ENCODE measurements at places on chromosomes 5 and 9.

DNA sequence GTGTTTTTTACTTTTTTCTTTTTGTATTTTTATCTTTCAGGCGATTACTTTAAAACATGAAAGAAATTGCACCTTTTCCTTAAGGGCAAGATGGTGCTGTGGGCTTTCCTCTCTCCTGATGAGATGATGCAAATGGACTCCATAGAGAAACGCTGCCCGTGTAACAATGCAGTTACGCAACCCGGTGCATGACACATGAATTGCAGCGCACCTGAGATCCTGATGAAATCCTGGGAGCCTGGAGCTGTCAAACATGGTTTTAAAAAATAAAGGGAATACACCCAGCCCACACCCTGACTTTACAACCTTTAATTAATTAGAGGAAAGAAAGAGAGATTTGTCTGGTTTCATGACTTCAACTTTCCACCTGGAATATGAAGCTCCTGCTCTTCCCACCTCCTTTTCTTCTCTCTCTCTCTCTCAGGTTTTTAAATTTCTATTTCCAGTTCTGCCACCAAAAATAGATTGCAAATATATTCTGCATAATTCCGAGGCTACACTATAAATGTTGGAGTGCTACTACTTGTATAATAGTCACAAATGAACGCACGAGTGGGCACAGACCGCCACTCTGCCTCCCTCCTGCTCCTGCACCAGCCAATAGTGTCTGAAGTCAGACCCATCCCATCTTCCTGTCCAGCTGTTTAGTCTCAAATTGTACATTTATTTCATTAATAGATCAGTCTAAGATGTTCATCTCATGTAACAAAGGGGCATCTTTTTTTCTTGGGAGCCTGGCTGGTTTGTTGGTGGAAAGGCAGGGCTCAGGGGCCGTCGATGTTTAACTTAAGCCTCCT, 179.1 kb downstream of the AUH start:
- DNase-seq = no peak
- H3K27me3 ChIP-seq = no peaks in the 10 kb centered on the region
- no peak overlapping the region for H3K4me3 ChIP-seq
- H3K4me1 ChIP-seq = peaks cover 12% of the 10 kb centered on the region
- no peaks in the 10 kb centered on the region for H3K36me3 ChIP-seq

DNA sequence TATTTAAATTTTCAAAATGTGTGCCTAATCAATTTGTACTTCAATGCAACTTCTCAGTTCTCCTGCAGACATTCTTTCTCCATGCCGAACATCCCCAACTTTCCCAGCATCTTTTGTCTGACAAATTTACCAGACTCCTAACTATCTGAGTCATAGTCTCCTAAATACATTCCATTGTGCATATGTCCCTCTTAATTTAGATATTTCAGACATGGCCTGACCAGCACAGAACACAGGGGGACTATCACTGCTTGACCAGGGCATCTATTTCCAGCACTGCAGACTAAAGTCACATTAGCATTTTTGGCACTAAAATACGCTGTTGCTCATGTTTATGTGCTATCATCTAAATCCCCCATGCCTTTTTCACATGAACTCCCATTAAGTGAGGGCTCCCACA, 71.9 kb downstream of the ITGA1 start:
- DNase-seq = no peak
- no peak overlapping the region for H3K4me3 ChIP-seq
- H3K27me3 ChIP-seq = no peaks in the 10 kb centered on the region
- H3K36me3 ChIP-seq = no peaks in the 10 kb centered on the region
- H3K27ac ChIP-seq = no peak overlapping the region
- no peaks in the 10 kb centered on the region for H3K4me1 ChIP-seq

DNA sequence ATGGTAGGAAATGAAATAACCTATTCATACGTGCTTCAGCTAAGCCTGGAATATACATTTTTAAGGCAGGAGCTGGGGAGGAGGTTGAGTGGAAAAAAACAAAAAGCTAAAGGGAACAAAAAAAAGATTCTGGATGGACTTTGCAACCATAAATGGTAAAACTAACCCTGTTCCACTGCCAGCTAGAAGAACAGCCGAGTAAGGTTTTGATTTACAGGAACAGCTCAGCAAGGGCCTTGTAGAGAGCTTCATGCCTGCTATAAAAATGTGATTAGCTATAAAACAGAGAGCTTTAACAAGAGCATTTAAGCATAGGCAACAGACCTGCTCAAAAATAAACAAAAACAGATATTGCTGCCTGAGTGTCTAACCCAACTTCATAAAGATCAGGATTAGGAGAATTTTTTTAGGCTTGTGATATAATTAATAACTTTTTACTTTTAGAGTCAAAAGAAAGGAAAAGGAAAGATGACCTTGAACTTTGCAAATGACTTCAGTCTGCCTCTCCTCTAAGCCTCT, 194.8 kb downstream of the FBXL7 start:
- H3K4me3 ChIP-seq = no peak overlapping the region

DNA sequence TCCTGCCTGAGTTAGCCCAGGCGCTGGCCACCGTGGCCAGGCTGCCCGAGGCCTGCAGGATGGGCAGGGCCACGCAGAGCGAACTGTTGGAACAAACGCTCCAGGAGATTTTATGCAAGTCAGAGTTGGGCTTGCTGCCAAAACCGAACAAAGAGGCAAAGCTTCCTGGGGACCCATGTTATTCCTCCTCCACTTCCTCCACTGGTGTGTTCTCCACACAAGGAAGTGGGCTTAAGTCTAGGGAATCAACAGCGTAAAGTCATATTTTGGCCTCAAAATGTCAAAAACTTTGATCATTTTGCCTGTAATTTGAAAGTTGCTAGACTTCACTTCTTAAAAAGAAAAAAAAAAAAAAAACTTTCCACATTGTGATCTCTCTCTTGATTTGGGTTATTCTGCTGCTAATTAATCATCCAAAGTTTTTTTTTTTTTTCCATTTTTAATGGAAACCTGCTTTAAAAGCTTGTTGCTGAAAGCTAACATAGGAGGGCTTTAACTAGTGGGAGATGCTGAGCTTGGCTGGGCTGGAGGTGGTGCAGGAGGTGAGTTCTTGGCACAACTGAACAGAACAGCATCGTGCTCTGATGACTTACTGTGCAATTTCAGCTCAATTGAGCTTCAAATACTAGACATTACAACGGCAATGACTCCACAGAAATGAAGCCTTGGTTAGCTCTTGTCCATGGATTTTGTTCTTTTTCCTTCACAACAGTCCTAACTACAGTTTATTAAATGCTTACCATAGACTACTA, 73.0 kb downstream of the PTPDC1 start:
- no peak overlapping the region for H3K27ac ChIP-seq
- H3K4me1 ChIP-seq = peaks cover 9% of the 10 kb centered on the region
- no peaks in the 10 kb centered on the region for H3K36me3 ChIP-seq
- no peaks in the 10 kb centered on the region for H3K27me3 ChIP-seq
- no peak for DNase-seq
- no peak overlapping the region for H3K4me3 ChIP-seq

DNA sequence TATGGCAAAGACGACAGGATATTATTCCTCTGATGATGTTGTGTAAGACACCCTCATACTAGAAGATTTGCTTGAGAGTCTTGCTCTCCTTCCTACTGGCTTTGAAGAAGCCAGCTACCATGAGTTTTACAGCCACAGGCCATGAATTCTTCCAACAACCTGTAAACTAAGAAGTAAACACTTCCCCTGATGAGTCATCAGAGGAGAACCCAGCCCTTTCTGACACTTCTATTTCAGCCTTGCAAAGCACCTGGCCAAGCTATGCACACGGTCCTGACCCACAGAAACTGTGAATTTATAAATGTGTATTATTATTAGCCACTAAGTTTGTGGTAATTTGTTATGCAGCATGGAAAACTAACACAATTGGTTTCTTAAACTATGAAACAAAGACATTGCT, 288.8 kb upstream of the ADAMTSL1 start:
- no peaks in the 10 kb centered on the region for H3K27me3 ChIP-seq
- no peak for DNase-seq
- no peak overlapping the region for H3K4me3 ChIP-seq
- no peaks in the 10 kb centered on the region for H3K36me3 ChIP-seq
- H3K27ac ChIP-seq = no peak overlapping the region

DNA sequence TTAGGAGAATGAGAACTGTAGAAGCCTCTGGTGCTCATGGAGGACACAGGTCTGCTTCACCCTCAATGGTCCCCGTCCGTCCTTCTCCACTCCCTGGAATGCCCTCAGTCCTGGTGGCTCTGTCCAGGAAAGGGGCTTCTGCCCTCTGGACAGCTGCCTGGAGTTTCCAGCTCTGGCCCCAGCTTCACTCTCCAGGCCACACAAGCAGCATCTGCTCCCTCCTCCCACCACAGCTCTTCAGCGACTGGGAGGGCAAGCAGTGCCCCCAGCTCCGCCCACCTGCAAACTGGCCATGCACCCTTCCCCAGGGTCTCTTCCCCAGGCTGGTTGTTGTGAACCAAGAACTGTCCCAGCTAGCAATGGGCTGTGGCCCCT, 4.7 kb downstream of the SARDH start:
- DNase-seq = no peak
- no peaks in the 10 kb centered on the region for H3K36me3 ChIP-seq
- H3K27me3 ChIP-seq = no peaks in the 10 kb centered on the region
- H3K4me1 ChIP-seq = peaks cover 10% of the 10 kb centered on the region

- H3K27ac ChIP-seq = no peak overlapping the region
- DNase-seq = no peak
Measured at GRCh38 chr9:89010526-89011111, 19.4 kb downstream of the S1PR3 start.

DNA sequence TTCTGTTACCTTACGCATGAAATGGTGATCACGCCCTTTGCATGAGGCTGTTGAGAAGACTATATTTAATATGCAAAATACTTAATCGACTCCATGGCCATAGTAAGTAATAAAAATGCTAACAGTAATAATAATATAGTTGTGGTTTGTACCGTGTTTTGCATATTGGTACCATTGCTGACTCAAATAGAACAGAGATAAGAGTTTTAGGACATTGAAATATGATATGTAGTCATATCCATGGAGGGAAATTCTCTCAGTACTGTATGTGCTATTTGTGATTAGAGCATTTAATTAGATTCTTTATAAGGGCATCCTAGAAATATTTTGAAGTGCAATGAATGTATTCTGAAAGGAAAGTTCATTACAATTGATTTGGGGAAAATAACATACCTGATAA, 41.9 kb downstream of the CFAP90 start:
- H3K27me3 ChIP-seq = peaks cover 8% of the 10 kb centered on the region
- DNase-seq = no peak
- no peaks in the 10 kb centered on the region for H3K4me1 ChIP-seq

DNA sequence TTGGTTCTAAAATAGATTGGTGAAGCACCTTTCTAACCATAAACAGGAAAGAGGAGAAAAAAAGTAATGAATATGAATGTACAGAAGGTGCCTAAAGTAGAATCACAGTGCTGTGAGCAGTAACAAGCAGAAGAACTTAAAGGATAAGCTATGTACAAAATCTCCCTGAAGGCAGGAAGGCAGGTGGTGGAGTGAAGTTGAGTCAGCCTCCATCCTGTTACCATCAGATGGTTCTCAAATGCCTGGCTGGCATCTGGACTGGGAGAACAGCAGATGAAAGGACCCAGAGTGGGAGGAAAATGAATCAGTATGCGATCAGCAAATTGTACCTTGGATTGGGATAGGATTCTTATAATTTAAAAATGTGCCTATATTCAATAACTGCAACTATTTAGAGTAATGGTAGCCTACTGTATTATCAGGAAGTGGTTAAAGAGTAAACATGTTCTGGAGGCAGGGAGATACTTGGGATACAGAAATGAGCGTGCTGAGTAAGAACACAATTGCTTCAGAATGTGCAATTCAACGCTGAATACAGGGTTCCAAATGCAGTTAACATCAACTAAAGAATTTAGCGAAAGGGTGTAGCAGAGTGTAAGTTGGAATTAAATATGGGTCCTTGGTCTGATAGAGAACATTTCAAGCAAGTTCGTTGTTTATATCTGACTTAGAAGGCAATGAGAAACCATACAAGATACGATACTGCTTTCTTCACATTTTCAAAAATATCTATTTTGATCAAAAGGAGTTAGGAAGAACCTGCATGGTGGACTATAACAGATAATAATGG, 21.1 kb upstream of the FER start:
- no peak overlapping the region for H3K27ac ChIP-seq
- peaks cover 18% of the 10 kb centered on the region for H3K4me1 ChIP-seq
- DNase-seq = no peak
- peaks cover 5% of the 10 kb centered on the region for H3K27me3 ChIP-seq
- H3K36me3 ChIP-seq = no peaks in the 10 kb centered on the region
- H3K4me3 ChIP-seq = no peak overlapping the region

- no peak for DNase-seq
- no peak overlapping the region for H3K4me3 ChIP-seq
- no peaks in the 10 kb centered on the region for H3K36me3 ChIP-seq
- peaks cover 42% of the 10 kb centered on the region for H3K4me1 ChIP-seq
- H3K27me3 ChIP-seq = no peaks in the 10 kb centered on the region
Measured at GRCh38 chr5:139664086-139664693, 16.0 kb downstream of the CXXC5 start.

DNA sequence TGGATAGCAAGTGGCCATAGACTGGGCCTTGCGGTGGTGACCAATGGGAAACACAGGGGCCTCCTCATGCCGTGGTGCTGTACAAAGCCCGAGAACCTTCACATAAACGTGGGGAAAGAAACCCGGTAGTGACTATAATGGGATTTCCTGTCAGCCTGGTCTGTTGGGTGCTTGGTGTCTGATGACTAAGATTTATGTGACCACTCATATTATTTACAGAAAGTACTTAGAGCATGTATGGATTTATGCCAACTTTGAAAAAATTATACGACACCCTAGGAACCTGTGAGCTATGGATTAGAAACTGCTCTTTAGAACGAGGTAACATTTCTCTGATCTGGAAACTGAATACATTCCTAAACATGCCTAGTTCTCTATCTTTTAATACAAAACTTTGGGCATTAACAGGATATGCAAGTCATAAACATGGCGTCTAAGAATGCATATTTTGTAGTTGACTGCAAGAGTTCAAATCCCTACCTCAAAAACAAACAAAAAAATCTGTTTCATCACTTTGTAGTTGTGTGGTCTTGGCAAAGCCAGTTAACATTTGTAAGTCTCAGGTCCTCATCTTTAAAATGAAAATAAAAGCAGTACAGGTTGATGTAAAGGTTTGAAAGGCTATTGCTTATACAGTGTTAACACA, 85.4 kb downstream of the TMEM167A start:
- H3K27ac ChIP-seq = no peak overlapping the region
- no peaks in the 10 kb centered on the region for H3K36me3 ChIP-seq
- H3K4me3 ChIP-seq = no peak overlapping the region
- peaks cover 2% of the 10 kb centered on the region for H3K27me3 ChIP-seq
- no peaks in the 10 kb centered on the region for H3K4me1 ChIP-seq

- no peaks in the 10 kb centered on the region for H3K27me3 ChIP-seq
- no peak overlapping the region for H3K27ac ChIP-seq
- H3K36me3 ChIP-seq = peaks cover 11% of the 10 kb centered on the region
- no peak overlapping the region for H3K4me3 ChIP-seq
- H3K4me1 ChIP-seq = peaks cover 4% of the 10 kb centered on the region
Measured at GRCh38 chr9:2059274-2059929, 44.3 kb downstream of the SMARCA2 start.

All from T-cell (primary cell).